Renal cortex interstitium (tissue), 15 donors: ENCODE measurements at places on chromosomes 6 and 20. TPM values are rescaled to one million over a fixed set of nuclear protein-coding genes. Genes with fewer than 3 reads are reported as not detected.

OR12D3 gene
- not detected for polyA plus RNA-seq

IMPG1 gene
- polyA plus RNA-seq: 4.8 TPM

DEFB132 gene
- polyA plus RNA-seq: not detected

LPA gene
- polyA plus RNA-seq: 0.19 TPM

DNMT3B gene
- 7.6 TPM for polyA plus RNA-seq

MOCS1 gene
- polyA plus RNA-seq: 12.9 TPM

NMBR gene
- polyA plus RNA-seq: 0.14 TPM

LHFPL5 gene
- 0.12 TPM for polyA plus RNA-seq

HTR1E gene
- 0.92 TPM for polyA plus RNA-seq

CST4 gene
- not detected for polyA plus RNA-seq

RHAG gene
- polyA plus RNA-seq: 0.88 TPM

POU5F1 gene
- polyA plus RNA-seq: 25.2 TPM

TTPAL gene
- 14.7 TPM for polyA plus RNA-seq

ERVFRD-1 gene
- polyA plus RNA-seq: 0.12 TPM

GRCh38 chr20:37901240-37901639 lies 1.7 kb upstream of the VSTM2L start:
- no peak for DNase-seq

GRCh38 chr6:52522151-52522626 lies 54.7 kb downstream of the TRAM2 start:
- no peak for DNase-seq

DNA sequence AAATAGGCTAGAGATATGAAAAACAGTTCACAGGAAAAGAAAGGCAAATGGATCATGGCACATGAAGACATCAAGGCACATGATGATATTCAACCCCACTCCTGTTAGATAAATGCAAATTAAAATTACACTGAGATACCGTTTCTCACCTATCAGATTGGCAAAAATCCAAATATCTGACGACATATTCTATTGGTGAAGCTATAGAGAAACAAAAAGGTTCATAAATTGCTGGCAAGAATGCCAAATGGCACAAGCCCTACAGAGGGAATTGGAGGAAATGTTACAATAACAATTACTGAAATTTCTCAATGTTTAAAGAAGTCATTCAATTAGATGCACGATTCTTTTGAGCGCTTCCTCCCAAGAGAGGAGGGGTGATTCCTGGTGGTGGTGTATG lies 45.3 kb upstream of the DSN1 start:
- DNase-seq: no peak

GRCh38 chr20:20699144-20699543 lies 13.3 kb downstream of the RALGAPA2 start:
- no peak for DNase-seq

DNA sequence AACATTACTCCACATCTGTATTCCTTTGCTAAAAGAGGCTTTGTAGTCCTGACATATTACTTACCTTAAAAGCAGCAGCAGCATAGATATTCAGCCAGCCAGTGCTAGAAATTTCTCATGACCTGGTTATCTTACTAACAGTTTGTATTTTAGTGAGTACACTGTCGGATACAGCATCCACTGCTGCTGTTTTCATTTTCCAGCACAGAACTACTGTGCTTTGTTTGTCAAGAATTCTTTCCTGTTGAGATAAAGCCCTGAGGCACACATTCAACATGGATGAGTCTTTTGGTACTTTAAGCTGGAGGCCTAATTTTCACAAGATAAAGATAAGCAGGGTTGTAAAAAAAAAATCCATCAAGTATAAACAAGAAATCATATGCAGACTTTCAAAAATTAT lies 311.2 kb upstream of the OPRM1 start:
- no peak for DNase-seq

DNA sequence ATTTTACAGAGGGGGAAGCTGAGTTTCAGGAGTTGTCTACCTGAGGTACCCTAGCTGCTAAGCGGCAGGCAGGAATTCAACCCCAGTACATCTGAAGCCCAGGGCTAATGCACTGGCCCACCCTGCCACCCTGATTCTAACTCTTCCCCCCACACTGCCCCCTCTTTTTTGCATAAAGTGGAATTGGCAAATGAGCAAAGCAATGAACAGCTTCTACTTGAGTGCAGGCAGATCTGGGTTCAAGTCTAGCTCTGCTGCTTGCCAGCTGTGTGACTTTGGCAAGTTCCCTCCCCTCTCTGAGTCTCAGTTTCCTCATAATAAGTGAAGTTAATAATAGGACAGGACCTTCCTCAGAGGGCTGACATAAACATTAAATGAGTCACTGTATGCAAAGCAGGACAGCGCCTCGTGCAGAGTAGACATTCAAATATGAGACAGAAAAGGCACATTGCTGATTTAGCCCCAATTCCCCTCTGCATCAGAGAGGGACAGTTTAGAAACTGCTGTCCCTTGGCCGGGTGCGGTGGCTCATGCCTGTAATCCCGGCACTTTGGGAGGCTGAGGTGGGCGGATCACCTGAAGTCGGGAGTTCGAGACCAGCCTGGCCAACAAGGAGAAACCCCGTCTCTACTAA lies 4.7 kb downstream of the ADA start:
- no peak for DNase-seq

DNA sequence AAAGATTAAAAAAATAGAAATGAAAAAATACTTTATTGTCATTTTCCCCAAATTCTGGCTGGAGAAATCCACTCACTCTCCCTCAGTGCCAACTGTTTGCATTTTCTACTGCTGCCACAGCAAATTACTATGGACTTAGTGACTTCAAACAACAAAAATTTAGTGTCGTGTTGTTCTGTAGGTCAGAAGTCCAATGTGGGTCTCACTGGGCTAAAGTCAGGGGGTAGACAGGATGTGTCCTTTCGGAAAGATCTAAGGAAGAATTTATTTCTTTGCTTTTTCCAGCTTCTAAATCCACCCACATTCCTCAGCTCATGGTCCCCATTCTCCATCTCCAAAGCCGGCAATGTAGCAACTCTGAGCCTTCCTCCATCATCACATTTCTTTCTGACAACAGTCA lies 453.3 kb downstream of the KIF16B start:
- DNase-seq: no peak

- DNase-seq: no peak
Measured at GRCh38 chr6:116876107-116876506, 935 bp upstream of the RFX6 start.

GRCh38 chr6:23177806-23178205 lies 608.4 kb downstream of the HDGFL1 start:
- DNase-seq: no peak

GRCh38 chr6:129390900-129391299 lies 319.1 kb downstream of the ARHGAP18 start:
- DNase-seq: no peak

GRCh38 chr6:46626228-46626909 lies 26.2 kb downstream of the CYP39A1 start:
- no peak for DNase-seq

DNA sequence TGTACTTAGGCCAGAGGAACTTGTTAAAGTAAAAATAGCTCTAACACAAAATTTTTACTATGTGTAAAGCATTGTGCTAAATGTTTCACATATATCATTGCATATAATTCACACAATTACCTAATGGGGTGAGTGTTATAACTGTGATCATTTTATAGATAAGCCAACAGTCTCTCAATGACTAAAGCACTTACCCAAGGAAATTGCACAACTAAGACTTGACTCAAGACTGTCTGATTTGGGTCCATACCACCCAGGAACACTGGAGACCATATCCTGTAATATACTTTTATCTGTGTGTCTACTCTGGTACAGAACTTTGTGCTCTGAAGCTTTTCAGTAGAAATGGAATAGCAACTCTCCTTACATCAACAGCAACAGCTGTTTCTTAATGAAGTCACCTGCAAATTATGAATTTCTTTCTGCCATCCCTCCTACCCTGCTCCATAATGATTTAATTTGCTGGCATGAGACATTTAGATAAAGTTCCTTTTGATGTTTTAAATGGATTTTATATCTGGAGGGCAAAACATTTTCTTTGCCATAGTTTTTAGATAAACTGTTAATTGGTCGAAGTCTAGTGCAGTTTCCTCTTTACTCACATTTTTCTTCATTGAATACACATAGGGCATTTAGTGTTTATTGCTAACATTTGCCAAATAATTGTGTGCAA lies 47.5 kb downstream of the TSPYL4 start:
- DNase-seq: no peak

DNA sequence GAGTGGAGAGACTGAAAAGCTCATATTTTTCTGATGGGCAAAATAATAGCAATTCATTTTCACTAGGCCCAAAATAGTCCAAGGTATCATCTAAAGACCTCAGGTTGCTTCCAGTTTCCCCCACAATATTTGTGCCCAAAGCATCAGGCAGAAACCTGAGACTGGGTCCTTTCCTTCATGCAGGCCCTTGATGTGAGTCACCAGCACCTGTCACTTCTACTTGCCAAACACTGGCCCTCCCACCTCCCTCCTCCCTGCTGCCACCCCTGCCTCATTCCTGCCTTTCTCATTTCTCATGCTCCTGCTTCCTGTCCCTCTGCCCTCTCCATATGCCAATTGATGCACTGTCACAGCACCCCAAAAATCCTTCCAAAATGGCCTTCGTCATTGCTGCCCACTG lies 230.4 kb upstream of the CST7 start:
- DNase-seq: no peak

DNA sequence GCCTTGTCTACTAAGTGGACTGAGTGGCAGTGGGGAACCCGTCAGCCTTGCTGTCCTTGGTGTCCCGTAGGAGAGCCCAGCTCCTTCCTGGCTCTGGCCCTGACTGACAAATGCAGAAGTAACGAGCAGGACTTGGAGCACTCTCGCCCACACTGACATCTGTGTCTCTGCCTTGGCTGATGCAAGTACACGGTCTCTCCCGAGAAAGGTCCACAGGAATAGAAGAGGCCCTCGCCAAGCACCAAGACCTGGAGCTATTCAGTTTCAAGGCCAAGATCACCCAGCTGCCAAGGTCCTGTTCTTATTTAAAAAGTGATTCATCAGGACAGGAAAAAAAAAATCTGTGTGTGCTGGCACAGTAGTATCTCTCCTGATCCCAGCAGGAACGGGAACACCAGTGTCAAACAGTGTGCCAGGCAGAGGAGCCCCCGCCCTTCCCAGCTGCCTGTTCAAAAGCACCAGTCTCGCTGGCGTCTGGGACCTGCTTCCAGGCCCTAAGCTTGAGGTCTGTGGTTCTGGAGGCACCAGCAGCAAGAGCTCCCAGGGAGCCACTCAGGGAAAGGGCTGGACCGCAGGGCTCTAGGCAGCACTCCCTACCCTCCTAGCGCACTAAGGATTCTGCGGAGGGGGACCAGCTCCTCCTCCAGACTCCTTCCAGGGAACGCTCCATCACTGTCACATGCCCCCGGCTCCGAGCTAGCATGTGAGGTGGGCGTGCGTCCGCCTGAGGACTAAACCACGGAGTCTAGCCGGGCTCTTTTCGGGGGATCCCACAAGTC lies 376.9 kb downstream of the RNGTT start:
- peak; percentile 4 for DNase-seq

DNA sequence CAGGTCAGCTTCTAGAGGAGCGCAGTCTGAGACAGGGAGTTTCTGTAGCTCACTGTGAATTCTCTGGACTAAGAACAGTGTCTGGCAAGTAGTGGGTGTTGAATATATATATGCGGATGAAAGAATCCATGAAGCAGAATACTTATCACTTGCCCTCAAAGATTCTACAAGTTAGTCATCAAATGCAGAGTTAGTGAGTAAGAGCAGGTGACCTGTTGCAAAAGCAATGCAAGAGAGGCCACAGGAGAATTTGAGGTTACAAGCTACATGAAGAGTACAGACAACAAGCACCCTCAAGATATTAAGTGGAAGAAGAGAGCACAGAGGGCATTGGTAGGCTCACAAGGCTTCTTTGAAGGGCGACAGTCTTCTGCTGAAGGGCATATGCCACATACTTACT lies 103.4 kb upstream of the BTBD3 start:
- DNase-seq: no peak

- no peak for DNase-seq
Measured at GRCh38 chr6:15477746-15478145, 185.1 kb downstream of the DTNBP1 start.

DNA sequence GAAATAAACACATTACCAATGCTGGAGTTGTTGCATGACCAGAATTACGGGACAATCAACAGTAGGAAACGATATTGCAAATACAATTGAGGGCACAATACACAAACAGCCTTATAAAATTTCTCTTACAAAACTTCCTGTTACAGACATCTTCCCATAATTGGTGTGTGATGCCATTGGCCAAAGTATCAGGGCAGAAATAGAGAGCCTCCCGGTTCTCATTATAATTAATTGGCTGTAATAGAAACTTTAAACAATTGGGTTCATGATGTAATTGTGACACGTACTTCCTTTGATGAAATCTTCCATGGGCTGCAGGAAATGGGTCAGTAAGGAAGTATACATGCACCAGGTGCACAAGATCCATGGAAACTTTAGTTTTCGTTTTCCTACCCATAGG lies 40.3 kb upstream of the RALGAPA2 start:
- DNase-seq: no peak

GRCh38 chr20:47334022-47334551 lies 22.4 kb downstream of the ZMYND8 start:
- no peak for DNase-seq

DNA sequence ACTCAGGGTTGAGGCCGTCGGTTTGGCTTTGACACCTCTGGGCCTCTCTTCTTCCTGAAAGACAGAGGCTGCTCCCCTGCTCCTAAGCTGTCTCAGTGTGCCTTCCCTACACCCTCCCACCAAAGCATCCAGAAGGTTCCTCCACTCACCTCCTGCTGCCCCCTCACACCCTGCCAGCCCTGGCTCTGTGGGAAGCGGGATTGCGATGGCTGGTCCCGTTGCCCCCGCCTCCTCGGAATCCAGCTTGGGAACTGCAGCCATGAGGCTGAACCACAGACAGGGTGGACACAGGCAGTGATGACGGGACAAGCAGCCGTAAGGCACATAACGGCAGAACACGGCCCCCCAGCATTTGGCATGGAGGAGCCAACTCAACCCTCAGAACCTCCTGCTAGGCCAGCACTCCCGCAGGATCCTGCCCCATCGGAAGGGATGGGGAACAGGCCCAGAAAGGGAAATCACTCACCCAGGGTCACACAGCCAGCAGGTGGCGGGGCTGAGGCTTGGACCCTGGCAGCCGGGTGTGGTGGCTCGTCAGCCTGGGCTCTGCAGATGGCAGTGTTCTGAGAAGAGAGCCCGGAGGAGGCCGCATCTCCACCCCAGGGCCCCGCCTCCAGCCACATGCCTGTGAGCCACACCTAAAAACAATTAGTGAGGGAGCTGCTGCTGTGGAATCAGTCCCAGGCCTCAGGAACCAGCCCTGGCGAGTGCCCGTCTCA lies 139.6 kb downstream of the PHACTR3 start:
- no peak for DNase-seq
